Vagina (tissue), 2 donors: ENCODE measurements at places on chromosomes 5 and 9.

GRCh38 chr9:18608371-18608770 lies 134.4 kb downstream of the ADAMTSL1 start:
- no peak for DNase-seq

GRCh38 chr5:144144956-144145751 lies 25.3 kb downstream of the YIPF5 start:
- DNase-seq: no peak

DNA sequence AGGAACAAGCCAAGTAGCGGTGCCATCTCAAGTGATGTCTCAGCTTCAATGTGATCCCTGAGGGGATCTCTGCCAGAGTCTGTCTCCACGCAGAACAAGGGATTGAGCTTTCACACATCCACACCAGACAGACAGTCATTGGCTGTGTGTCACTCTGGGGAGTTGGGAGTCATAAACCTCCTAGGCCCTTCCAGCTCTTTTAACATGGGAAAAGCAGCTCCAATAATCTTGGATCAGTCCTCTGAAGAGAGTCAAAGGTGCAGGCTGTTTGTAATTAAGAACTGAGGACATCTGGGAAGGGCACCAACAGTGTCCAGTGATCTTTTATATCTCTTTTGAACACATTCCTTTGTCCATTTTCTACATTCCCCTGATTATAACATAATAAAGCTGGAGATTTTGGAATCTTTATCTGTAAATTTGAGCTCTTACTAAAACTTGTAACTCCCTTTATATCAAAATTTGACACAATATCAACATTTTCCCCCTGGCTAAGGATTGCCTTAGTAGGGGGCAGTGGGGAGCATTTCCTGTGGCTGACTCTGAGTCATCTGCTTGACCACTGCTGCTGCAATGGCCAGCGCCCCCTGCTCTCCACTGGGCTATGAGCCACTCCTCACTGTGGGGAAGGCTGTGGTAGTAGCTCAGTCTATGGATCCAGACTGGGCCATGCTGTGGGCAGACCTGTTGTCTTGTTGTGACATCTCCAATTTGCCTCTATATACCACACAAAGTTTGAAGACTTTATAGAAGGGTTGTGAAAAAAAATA lies 284.4 kb downstream of the OSTF1 start:
- peak; percentile 85 for DNase-seq

GRCh38 chr5:119578937-119579336 lies 50.4 kb upstream of the FAM170A start:
- no peak for DNase-seq

- DNase-seq: no peak
Observed at GRCh38 chr5:179766726-179767455, 26.9 kb upstream of the LTC4S start.

DNA sequence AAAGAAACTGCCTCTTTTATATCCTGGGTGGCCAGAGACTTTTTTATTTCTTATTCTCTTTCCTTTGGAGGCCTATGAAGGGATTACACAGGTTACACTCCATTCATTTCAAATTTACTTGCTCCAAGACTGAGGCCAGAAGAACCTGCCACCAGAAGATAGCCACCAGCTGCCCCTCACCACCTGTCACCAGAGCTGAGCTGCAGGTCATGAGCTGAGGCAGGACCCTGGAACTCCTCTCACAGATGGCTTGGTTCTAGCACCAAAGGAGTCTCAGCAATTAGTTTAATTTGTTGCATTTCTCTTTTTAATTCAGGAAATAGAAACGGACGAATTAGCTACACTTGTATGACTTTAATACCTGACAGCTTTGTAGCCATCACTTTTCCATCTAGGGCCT lies 313.9 kb downstream of the SPOCK1 start:
- DNase-seq: no peak

DNA sequence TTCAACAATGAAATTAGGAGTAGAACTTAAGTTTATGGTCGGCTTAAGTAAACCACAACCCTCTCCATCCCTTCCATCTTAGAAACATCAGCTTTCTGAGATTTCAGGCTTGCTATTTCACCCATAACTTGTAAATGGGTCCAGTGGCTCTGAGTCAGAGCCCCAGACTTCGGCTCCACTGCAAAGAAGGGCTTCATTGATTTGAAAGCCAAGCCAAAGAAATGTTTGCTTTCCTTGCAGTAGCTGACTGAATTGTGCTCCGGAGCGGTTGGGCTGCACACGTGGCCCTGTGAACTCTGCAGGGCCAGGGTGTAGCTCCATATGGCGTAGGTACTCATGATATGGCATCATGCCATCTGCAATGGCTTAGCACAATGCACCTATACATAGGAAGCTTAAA lies 57.0 kb downstream of the NREP start:
- no peak for DNase-seq

- DNase-seq: no peak
Observed at GRCh38 chr5:76402886-76403765, at the start of gene IQGAP2. Gene IQGAP2 (plus strand): TSS chr5:76403285. CDS start chr5:76403546, 261 bp downstream.

GRCh38 chr5:112560371-112560770 lies 141.3 kb upstream of the EPB41L4A start:
- no peak for DNase-seq

- no peak for DNase-seq
Observed at GRCh38 chr9:114583371-114584155, 4.0 kb upstream of the ATP6V1G1 start.

GRCh38 chr5:168177831-168178450 lies 113.5 kb upstream of the WWC1 start:
- DNase-seq: no peak

DNA sequence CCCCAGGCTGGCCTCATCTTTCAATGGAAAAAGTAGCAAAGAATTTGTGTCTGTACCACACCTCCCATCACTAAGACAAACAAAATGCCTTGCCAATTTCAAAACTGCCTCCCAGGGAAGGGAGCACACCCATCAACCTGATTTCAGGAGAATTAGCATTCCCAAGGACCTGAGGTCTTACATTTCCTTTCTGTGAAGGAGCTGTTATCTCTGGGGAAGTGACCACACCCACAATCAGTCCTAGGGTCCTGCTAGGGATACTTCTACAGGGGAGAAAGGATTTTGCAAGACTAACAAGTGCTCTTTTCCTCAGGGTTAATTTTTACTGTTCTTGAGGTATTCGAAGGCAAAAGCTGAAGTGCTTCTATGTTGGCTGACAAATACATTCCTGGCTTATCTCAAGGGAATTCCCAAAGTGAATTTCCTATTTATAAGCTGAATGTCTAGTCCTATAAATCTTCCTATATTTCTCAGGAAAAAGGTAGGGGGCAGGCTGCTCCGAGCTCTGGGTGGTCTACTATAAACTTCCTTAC lies 97.4 kb upstream of the ITGA1 start:
- DNase-seq: no peak

DNA sequence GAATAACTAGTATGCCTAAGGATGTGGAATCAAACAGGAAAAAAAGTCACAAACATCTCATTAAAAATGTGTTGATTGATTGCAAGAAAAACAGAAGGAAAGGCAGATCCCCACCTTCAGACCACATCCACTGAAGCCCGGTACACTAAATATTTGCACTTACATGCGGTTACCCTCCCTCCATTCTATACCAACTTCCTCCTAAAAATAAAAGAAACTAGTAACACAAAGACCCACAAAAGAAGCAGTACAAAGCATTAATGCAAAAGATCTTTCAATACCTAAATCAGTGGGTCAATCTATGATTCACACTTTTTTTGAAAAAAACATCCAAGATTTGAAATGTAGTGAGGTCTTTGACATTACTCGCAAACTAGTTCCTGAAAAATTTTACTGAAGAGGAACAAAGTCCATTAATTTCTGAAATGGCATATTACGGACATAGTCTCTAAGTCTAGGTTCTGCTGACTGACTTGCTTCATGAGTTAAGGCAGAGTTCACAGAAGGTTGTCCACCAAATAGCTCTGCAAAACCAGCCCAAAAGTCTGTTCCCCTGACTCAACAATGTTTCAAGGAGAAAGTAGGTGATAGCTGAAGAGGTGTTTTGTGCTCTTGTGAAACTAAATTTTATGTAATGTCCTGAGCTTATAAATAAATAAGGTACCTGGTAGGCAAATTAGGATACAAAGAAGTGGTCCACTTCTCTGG lies 100.7 kb downstream of the PAM start:
- DNase-seq: no peak

- DNase-seq: no peak
Observed at GRCh38 chr5:104859437-104859836, 1296.8 kb upstream of the NUDT12 start.

DNA sequence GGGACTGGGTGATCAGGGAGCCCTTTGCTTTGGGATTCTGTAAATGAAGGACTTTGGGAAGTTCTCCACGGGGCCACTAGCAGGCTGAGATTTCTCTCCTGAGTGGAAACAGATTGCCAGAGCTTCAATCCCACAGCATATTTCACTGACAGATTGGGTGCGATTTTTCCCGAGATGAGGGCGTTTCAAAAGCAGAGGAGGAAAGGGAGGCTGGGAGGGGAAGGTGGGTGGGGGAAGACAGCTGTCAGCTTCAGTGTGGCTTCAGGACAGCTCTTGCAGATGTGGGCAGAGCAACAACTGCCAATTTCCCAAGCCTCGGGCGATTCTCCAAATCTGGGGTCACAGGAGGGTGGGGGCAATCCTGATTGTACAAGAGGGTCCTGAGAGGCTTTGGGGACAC lies 258.5 kb upstream of the ADRA1B start:
- DNase-seq: no peak

- DNase-seq: no peak
Observed at GRCh38 chr9:75422944-75423522, 334.7 kb downstream of the OSTF1 start.

DNA sequence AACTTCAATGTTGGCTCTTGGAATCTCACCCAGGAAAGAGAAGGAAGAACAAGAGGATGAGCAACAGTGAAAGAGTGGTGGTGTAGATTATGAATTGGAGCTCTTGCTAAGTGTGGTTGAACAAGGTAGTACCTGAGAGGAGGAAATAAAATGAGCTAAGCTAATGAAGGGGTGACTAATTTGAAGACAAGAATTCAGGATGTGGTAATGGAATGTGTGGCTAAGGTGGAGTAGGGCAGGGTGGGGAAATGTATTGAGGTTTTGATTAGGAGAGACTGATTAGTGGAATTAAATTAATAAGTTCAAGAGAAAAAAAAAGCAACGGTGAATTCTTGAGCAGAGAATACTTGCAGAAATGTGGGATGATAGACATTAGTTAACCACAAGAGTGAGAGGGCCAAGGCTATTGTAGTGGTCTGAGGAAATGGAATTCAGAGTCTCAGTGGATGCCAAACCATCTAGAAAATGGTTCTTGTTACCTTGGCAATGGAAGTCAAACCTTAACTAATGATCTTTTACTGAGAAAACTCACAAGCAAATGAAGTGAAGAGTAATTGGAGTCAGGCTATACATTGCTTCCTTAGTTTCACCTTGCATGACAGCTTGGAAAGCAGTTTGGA lies 648.3 kb upstream of the ZNF608 start:
- no peak for DNase-seq

DNA sequence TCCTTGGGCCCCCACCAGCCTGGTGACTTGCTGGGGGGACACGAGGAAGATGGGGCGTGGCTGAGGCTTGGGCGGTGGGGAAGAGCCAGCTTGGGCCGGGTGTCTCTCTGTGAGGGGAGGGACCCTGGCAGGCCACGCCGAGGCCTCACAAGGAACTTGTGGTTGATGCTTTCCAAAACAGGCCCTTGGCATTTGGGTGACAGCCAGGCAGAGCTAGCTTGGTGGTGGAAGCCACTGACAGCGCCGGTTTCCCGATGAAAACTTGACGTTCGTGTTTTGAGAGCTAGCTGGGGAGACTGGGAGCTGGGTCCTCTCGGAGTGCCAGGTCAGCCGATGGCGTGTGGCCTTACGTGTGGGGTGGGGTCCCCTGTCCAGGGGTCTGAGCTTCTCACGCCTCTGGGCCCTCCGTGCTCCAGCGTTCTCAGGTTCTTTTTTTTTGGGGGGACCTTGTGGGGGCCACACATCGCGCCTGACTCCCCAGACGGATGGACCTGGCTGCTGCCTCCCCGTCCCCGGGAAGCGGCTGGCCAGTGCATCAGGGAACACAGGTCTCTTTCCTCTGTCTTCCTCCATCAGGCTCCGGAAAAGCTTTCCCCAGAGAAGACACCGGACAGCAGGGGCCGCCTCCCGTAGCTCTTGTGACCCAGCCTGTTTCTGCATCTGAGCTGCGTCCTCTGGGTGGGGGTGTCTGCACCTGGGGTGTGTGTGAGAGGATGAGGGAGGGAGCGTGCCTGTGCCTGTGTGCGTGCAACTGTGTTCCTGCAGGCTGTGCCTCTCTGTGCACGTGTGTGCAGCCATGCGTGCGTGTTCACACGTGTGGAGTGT lies 129.3 kb upstream of the LPCAT1 start:
- no peak for DNase-seq

GRCh38 chr9:117415358-117415914 lies 579 bp upstream of the ASTN2 start:
- DNase-seq: no peak

GRCh38 chr5:174223355-174223754 lies 177.8 kb downstream of the NSG2 start:
- no peak for DNase-seq

GRCh38 chr9:98303633-98304125 lies 48.2 kb upstream of the TBC1D2 start:
- DNase-seq: no peak

DNA sequence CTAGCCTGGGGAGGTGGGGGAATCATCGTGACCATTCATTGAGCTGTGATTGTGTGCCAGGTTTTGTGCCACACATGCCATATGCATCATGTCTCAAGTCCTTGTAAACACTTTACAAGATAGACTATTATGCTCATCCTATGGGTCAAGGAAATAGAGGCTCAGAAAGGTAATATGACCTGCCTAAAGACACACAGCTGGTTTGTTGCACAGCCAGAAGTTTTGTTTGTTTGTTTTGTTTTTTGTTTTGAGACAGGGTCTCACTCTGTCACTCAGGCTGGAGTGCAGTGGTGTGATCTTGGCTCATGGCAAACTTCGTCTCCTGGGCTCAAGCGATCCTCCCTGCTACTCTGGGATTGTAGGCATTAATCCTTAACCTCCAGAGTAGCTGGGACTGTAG lies 21.4 kb upstream of the CRB2 start:
- DNase-seq: no peak

GRCh38 chr5:72612810-72613209 lies 105.6 kb upstream of the ZNF366 start:
- no peak for DNase-seq

DNA sequence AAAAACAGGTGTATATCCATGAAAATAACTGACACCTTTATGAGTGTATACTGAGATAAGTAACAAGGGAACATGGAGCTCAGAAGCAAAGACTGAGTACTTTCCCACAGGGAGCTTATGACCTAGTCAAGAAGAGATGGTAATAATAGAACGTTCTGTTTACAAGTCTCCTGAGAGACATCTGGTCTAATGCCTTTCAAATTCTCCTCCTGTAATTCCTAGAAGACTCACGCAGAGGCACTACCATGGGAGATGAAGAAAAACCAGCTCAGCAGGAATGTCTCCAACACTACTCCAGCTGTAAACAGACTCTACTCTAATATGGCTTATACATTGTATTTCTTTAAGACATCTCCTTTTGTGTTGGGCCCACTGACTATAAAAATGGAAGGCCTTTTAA lies 503.6 kb upstream of the TUSC1 start:
- DNase-seq: no peak

DNA sequence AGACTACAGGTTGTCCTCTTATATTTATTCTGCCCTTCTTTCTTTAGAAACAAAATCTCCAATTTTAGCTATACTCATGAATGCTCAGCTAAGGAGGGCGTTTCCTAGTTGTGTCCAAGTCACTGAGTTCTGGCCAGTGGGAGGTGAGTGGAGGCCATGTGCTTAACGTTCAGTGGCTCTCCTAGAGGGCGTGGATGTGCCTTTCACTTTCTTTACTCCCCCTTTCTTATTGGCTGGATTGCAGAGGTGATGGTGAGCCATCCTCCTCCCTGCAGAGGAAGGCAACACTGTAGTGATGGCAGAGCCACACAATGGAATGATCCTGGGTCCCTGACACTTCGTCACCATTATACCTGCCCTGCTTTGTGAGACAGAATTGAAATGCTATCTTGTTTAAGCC lies 54.6 kb downstream of the ALG2 start:
- DNase-seq: no peak
